GM12878 (cell line): ENCODE measurements at places on chromosomes 6 and 20.
A peak's percentile ranks its signal among the peaks of the same experiment; 100 is the strongest.

GRCh38 chr6:91088515-91088914 is 501.6 kb upstream of the MAP3K7 start:
- no peak for DNase-seq

- no peak for DNase-seq
Measured at GRCh38 chr20:24676978-24677370, 207.5 kb downstream of the SYNDIG1 start.

DNA sequence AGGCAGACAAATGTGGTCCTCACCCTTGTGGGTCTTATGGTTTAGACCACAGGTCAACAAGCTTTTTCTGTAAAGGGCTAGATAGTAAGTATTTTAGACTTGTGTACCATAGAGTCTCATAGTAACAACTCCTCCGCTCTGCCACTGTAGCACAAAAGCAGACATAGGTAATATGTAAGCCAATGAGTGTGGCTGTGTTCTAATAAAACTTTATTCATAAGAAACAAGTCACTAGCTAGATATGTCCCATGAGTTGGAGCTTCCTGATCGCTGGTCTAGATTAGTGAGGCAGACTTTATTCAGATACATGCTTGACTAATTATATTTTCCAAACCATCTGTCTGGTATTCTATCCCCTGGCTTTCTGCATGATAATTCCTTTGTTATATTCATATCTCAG is 196.4 kb upstream of the TSHZ2 start:
- DNase-seq = no peak

DNA sequence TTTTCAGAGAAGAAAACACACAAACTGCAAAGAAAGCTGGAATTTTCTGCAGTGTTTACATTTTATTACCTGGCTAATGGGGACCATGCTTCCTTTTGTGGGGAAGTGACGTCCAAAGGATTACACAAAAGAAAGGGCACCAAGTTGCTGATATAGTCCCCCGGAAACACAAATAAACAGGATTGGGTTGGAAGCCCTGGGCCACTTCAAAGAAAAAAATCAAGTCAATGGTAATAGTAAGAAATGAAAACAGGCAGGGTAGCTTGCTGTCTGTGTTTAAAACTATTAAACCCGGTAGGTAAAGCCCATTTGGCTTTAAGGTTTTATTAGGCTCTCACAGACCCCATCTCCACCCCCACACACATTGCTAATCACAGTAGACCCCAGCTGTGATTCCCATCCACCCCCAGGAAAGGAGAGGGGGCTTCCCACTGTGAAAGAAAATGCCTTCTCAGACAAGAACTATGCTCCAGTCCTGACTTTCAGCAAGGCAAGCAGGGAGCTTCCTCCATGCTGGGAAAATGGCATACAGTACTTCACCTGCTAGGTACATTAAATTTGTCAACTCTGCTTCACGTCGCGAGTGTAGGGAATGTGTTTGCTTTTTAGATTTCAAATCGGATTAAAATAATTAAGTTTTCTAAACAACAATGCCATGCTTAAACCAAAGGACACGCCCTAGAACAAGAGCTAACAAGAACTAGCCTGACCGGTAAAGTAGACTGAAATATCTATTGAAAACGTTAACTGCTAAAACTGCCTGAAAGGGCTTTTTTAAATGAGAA is 1.1 kb downstream of the PERP start:
- no peak for DNase-seq

DNA sequence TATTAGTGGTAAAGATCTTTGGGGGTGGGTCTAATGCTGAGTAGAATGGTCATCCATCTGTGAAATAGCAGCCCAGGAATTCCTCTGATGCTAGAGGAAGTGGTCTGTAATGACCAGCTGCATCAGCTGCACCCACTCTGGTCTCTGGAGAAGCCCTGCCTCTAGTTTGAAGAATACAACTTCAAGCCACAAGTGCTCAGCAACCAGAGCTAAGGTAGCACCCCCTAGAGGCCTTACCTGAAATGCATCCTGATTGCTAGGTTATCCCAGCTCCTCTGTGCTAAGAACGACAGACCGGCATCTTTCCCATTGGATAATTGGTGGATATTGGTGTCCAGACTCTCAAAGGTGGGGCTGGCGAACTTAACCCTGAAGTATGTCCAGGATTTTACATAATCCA is 58.2 kb downstream of the DNAH8 start:
- no peak for DNase-seq

GRCh38 chr6:96939007-96939805 is 14.7 kb downstream of the KLHL32 start:
- no peak for DNase-seq

- no peak for DNase-seq
Measured at GRCh38 chr6:113636357-113636824, 220.8 kb upstream of the MARCKS start.

DNA sequence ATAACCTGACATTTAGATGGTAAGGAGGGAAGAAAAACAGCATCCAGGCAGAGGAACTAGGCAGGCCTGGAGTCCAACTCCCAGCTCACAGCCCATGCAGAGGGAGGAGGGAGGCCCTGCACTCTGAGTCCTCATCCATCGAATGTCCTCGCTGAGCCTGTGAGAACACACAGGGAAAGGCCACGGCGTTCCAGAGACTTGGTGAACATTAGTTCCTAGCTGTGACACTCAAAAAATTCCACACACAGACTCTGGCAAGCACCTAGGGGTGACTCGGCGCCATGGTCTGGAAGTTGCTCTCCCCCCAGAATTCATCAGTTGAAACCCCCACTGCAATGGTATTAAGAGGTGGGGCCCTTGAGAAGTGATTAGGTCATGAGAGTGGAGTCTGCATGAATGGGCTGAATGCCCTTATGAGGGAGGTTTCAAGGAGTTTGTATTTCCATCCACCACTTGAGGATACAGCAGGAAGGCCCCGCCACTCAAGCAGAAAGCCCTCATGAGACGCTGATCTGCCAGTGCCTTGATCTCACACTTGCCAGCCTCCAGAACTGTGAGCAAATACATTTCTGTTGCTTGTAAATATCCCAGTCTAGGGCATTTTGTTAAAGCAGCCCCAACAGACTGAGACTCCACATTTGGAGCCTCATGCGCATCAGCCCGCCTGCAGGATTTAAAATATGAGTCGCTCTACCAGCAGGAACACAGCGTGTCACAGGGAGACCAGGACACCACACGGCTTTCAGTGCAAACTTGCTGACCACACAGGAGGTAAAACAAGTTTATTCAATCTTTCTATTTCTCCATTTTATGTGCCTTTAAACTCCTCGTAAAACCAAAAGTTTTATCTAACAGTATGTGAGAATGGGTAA is 73.9 kb downstream of the WDR27 start:
- no peak for DNase-seq

GRCh38 chr6:221531-222349 is 70.5 kb upstream of the DUSP22 start:
- DNase-seq = peak; percentile 74

DNA sequence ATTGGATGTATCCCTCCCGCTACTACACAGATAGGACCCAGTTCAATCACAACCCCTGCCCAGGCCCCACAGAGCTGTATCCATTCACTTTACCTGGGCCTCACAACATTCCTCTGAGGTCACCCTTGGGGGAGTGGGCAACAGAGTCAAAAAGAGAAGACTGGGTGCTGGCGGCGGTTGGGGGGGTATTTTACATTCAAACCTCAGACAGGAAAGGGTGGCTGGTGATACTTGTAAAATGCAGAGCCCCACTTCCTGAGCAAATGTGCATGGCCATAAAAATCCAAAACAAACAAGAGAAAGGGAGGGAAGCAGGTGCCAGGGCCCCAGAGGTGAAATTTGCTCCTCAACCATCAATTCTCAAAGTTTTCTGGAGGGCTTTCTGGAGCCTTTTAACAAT is 3.5 kb downstream of the LRFN2 start:
- no peak for DNase-seq

- DNase-seq = no peak
Measured at GRCh38 chr6:113960795-113961194, 10.2 kb downstream of the HDAC2 start.

GRCh38 chr6:31546958-31547726 is at the start of gene NFKBIL1:
NFKBIL1 (plus strand) TSS chr6:31547608; CDS start chr6:31547695, 87 bp downstream.
- peak; percentile 89 for DNase-seq

GRCh38 chr20:44273231-44274215 is 26.4 kb downstream of the GDAP1L1 start:
- DNase-seq = no peak

DNA sequence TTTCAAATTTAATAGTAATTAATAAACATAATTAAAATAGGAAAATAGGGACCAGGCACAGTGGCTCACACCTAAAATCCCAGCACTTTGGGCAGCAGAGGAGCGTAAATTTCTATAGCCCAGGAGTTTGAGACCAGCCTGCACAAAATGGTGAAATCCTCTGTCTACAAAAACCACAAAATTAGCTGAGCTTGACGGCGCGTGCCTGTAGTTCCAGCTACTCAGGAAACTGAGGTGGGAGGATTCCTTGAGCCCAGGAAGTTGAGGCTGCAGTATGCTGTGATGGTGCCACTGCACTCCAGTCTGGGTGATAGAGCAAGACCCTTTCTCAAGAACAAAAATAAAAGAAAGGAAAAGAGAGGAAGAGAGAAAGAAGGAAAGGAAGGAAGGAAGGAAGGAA is 1387.0 kb upstream of the ADGRB3 start:
- DNase-seq = no peak
